ENCODE measurements at places on chromosomes 12 and 14. TPM values are rescaled to one million over a fixed set of nuclear protein-coding genes. Genes with fewer than 3 reads are reported as not detected.

DNA sequence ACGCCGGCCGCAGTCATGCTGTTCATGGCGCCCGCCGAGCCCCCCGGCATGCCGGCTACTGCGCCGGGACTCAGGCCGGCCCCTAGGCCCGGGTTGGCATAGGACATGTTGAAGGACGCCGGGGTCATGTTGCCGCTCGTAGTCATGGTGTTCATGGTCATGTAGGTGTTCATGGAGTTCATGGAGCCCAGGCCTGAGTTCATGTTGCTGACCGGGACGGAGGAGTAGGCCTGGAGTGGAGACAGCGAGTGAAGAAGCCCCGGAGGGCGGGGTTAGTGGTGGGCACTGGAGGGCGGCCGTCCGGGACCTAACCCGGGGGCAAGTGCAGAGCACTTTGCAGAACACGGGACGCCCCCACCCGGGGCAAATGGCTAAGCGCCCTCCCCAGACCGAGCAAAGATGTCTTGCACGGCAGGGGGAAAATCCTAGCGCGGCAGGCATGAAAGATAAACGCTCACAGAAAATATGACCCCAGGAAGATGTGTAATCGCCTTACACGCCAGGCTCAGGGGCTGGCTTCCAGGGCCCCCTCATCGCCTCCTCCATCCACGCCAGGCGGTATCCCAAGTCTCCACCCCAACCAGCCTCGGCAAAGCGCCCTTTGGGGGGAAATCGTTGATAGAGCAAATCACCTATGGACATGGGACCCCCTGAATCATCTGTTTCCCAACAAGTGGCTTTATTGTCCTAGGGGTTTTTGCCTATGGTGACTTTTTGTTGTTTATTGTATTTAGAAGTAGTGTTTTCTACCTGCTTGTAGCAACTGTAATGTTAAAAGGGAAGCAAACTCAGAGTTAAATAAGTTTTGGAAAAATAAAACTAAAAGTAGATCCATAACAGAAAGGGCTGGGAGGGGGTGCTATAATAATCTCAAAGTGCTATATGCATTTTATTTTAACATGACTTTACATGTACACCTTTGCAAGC lies 2.3 kb downstream of the FOXA1 start:
- no peaks in the 10 kb centered on the region for H3K36me3 ChIP-seq
- peak overlapping the region; percentile 86 for H3K27ac ChIP-seq
- H3K27me3 ChIP-seq: peaks cover 81% of the 10 kb centered on the region
- H3K4me1 ChIP-seq: no peaks in the 10 kb centered on the region

- no peak overlapping the region for H3K4me3 ChIP-seq
- H3K27ac ChIP-seq: no peak overlapping the region
- no peaks in the 10 kb centered on the region for H3K27me3 ChIP-seq
- H3K4me1 ChIP-seq: peaks cover 30% of the 10 kb centered on the region
- H3K36me3 ChIP-seq: peaks cover 9% of the 10 kb centered on the region
Observed at GRCh38 chr12:120498870-120499515, 3.1 kb downstream of the DYNLL1 start.

The ACYP1 gene
- 17.5 TPM for total RNA-seq

The TSHR gene
- total RNA-seq: not detected

The RHEBL1 gene
- total RNA-seq: 2.4 TPM
